ENCODE measurements at places on chromosomes 6 and 20. TPM values are rescaled to one million over a fixed set of nuclear protein-coding genes. Genes with fewer than 3 reads are reported as not detected.

- no peak for DNase-seq
These were observed 70.0 kb upstream of the AHI1 start for GRCh38 chr6:135567375-135568083.

GRCh38 chr20:13873831-13874230, 89.0 kb downstream of the NDUFAF5 start:
- DNase-seq, result no peak

DNA sequence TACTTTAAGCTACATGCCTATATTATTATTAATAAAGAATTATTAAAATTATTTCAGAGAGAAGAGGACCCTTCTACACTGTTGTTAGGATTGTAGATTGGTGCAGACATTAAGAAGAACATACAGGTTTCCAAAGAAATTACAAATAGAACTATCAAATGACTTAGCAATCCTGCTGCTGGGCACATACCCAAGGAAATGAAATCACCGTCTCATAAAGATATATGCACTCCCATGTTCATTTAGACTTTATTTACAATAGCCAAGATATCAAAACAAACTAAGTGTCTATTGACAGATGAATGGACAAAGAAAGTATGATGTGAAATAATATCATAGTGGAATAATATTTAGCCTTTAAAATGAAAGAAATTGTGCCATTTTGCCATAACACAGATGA, 687.7 kb upstream of the POU3F2 start:
- DNase-seq, result no peak

GRCh38 chr6:158499601-158500000, 60.3 kb upstream of the TMEM181 start:
- no peak for DNase-seq

- DNase-seq, result no peak
These were observed 560.4 kb downstream of the CD109 start for GRCh38 chr6:74256381-74256780.

DNA sequence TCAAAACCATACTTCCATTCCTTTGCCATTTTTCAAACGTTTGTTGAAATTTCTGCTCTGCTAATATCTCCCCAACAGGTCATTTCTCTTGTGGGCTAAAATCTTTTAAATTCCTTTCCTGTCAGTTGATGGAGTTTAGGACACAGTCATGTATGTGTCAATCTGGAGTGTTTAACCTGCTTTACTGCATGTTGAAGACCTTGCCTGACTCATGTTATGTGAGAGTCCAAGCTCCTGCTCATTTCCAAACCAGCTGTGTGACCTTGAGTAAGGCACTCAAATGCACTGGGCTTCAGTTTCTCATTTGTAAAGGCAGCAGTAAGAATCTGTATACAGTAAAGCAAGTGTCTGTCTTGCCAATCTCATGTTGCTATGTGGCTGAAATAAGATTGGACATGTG, 171.9 kb upstream of the SPACA1 start:
- no peak for DNase-seq

GRCh38 chr6:20955131-20955530, 420.9 kb downstream of the CDKAL1 start:
- no peak for DNase-seq

GRCh38 chr6:18464176-18464575, 77.0 kb downstream of the RNF144B start:
- no peak for DNase-seq

DNA sequence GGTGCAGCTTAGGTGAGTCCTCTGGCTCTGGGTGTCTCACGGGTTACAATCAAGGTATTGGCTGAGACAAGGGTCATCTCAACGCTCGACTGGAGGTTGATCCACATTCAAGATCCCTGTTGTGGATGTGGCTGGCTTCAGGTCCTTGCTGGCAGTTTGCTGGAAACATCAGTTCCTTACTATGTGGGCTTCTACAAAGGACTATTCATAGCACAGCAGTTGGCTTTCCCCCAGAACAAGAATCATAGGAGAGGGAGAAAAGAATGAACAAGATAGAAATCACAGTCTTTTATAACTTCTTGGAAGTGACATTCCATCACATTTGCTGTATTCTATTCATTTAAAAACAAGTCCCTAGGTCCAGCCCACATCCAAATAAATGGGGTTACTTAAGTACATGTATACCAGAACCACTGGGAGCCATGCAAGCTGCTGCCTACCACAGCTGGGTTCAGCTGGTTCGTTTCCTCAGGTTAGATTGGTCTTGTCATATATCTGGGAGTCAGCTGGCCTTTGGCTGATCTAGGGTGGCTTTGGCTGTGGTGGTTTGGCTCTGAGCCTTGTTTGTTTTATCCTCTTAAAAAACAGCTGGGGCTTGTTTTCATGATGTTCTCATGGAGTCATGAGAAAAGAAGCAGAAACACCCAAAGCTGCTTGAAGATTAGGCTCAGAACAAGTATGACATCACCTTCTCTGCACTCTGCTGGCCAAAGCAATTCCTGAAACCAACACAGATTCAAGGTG, 433.2 kb upstream of the SPTLC3 start:
- peak; percentile 47 for DNase-seq

The RNF182 gene
- 0.06 TPM for total RNA-seq

- DNase-seq, result no peak
These were observed 21.9 kb upstream of the CCN6 start for GRCh38 chr6:112031960-112032359.

DNA sequence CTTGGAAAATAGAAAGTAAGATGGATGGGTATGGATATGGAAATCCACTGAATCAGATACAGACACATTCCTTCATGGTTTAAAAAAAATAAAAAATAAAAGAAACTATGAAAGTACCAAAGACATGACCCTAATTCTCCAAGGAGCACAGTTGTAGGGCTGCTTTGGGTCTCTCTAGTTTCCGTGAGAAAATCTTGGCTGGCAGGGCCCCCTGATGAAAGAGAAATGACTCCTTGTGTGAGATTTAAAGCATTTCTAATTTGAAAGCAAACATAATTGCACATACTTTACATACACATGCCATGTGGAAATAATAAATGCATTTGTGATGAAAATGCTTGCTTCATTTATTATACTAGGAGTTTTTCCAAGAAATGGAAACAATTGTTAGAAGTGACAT, 593.9 kb upstream of the BTBD3 start:
- DNase-seq, result no peak

GRCh38 chr6:96626759-96627364, 63.9 kb downstream of the FHL5 start:
- DNase-seq, result no peak

- no peak for DNase-seq
These were observed 19.8 kb downstream of the FKBP5 start for GRCh38 chr6:35668744-35669450.

GRCh38 chr20:61347443-61347842, 95.4 kb downstream of the CDH4 start:
- DNase-seq, result no peak

The ALDH8A1 gene
- 0.56 TPM for total RNA-seq

DNA sequence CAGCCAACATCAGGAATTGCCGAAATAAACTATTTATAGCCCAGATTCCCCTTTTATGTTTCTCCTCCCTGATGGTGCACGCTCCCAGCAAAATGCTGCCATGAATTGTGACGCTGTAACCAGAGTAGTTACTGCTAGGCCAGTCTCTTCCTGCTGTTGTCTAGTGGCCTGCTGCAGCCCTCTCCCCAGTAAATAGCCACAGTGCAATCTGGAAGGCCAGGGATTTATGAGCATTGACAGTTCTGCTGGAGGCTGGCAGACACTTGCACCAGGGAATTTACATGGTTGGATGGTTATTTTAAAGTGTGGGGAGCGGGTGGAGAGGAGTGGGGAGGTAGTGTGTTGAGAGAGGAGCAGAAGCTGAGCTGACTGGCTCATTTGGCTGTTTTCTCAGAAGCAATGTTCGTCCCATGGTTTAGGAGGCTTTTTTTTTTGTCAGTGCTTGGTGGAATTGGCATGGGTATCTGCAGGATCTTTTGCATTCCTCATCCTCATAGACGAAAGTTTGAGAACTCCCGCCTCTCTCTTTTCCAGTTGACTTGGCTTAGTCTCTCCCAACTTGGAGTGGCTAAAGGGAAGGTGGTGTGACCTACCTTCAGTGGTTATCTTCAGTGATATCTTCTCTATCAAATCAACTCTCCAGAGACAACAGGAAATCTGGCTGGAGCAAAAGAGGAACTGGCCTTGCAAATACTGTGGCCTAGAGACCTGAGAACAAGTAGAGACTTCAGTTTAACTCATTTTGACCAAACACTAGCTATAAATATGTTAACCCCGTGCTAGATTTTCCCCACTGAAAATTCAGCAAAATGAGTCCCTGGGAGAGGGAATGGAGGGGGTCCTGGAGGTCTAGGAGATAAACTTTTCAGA, 99.3 kb upstream of the VSTM2L start:
- DNase-seq, result no peak

DNA sequence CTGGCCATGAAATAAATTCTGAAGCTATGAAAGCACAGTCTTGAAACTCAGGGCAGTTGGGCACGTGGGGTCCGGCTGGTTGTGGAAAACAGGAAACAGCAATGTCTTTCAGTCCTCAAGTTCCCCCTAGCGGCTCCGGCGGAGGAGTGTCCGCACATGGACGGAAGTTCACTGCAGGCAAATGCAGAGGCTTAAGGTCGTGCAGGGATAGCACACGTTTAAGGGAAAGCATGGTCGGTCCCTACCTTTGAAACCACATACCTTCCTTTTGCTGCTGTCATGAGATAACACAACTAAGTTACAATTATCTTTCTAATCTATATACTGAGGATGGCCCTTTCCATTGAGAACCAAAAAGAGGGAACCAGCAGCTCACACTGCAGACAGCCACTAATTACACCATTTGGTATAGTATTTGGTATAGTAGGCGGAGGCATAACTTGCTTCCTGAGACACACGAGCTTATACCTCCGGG, 52.6 kb upstream of the NFATC2 start:
- DNase-seq, result peak; percentile 87

DNA sequence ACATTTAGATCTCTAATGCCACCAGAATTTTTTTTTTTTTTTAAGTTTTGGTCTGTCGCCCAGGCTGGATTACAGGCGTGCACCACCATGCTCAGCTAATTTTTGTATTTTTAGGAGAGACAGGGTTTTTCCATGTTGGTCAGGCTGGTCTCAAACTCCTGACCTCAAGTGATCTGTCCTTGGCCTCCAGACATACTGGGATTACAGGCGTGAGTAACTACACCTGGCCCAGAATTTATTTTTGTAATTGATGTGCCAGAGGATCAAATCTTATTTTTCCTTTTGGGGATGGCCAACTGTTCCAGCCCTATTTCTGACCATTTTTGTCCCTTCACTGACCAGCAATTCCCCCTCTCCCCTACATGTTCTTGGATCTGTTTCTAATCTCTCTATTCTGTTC, 18.0 kb upstream of the MYMX start:
- no peak for DNase-seq

DNA sequence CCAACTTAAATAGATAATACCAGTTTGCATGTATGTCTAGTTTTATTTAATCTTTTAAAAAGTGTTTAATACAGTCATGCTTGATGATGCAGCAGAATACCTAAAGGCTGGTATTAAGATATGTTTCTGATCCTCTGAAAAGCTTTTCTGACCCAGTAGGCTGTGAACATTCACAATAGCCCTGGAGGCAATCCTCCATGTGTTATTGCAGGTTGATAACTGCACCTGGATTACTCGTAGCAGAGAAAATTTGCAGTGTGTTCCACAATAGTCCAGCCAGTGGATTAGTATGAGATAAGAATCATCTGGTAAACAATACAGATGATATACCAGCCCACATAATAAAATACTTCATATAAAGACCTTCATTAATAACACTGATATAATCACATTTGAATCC, 178.9 kb upstream of the RNF217 start:
- DNase-seq, result no peak

DNA sequence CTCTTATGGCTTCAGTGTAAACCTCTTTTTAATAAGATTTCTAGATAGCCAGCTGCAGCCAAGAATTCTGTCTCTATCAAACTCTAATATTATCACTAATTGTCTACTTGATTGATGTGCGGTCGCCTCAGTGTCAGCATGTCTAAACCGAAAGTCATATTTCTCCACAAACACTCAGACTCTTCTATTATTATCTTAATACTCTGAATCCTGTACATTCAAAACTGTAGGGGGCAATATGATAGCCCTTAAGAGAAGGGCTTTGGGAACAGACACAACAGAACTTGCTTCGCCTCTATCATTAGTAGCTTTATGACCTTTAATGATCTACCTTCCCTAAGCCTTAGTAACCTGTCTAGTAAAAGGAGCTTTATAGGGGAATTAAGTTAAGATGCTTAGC, 379.7 kb upstream of the PTCHD4 start:
- no peak for DNase-seq

The POM121L2 gene
- total RNA-seq, result not detected

- no peak for DNase-seq
These were observed 874.2 kb downstream of the TFAP2A start for GRCh38 chr6:9540534-9541126.

GRCh38 chr20:36312724-36313441, 6.7 kb downstream of the DLGAP4 start:
- DNase-seq, result no peak

GRCh38 chr6:71287038-71287437, 1.6 kb upstream of the OGFRL1 start:
- no peak for DNase-seq

The TREM1 gene
- not detected for total RNA-seq

The GABRR1 gene
- not detected for total RNA-seq

DNA sequence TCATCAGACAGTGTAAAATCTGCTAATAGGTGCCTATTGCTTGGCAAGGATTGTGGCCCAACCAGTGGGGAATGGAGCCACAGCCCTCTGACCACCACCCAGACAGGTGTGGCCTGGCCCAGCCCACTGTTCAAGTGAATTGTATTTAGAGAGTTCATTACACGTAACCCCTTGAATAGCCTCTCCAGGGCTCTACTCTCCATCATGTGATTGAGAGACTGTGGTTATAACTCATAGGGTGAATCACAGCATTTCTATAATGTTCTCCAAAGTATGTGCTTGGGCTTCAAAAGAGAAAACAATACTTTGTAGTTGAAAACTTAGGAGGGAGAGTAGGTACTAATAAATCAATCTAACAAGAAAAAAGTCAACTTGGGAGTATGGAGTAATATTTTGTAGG, 38.4 kb downstream of the ALDH8A1 start:
- DNase-seq, result no peak

GRCh38 chr6:154370545-154370944, 13.9 kb upstream of the IPCEF1 start:
- no peak for DNase-seq

GRCh38 chr20:35735826-35736470, 6.1 kb downstream of the RBM39 start:
- DNase-seq, result no peak

- DNase-seq, result no peak
These were observed 175.5 kb upstream of the FOXQ1 start for GRCh38 chr6:1136415-1136774.
